ENCODE measurements at places on chromosomes 13 and 19.
A peak's percentile ranks its signal among the peaks of the same experiment; 100 is the strongest.

DNA sequence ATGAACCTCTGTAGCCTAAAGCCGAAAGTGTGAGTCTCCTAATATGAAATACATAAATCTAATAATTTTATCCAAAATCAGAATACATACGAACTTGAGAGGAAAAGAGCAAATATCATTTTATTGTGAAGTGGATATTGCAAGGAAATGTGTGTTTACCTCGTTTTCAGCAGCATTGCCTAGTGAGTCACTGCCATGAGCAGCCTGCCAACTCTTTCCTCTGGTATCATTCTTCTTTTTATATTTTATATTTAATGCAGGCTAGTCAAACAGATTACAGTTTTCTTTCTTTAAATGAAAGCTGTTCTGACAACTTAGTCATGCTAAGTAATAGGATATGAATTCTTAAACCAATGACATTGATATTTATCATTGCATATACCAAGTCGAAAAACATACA is 44.2 kb downstream of the EDNRB start:
- DNase-seq: no peak

DNA sequence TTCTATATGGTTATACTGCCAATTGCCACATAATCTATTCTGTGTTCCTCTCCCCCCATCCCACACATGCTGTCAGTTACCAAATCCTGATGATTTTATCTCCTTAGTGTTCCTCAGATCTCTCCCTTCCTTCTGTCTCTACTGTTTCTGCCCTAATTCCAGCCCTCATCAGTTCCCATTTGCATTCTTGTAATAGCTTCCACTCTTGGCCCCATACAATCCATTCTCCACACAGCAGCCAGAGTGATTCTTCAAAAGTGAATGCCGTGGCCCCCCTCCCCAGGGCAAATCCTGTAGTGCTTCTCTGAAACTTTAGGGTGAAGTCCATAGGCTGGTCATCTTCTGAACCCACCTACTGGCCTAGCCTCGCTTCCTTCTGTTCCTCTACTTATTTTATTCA is 114.4 kb downstream of the ZAR1L start:
- DNase-seq: peak; percentile 7

DNA sequence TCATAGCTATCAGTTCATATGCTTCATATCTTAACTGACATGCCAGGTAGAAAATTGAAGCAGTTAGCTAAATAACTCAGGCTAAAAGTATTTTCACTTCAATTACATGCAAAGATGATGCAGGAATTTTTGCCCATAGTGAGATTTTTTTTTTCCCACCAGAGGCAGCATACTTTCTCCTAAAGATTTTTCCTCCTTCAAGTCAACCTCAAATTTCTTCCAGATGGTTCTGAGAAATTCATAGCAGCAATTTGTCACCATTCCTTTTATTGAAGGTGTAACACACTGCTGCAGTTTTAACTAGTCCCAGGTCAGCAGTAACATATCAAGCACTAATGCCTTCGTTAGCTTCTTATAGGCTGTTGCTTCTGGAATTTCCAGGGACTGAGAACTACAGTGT is 141.9 kb downstream of the SUCLA2 start:
- DNase-seq: peak; percentile 63

- DNase-seq: peak; percentile 73
These were observed 99.6 kb downstream of the SUCLA2 start for GRCh38 chr13:47901441-47901840.

DNA sequence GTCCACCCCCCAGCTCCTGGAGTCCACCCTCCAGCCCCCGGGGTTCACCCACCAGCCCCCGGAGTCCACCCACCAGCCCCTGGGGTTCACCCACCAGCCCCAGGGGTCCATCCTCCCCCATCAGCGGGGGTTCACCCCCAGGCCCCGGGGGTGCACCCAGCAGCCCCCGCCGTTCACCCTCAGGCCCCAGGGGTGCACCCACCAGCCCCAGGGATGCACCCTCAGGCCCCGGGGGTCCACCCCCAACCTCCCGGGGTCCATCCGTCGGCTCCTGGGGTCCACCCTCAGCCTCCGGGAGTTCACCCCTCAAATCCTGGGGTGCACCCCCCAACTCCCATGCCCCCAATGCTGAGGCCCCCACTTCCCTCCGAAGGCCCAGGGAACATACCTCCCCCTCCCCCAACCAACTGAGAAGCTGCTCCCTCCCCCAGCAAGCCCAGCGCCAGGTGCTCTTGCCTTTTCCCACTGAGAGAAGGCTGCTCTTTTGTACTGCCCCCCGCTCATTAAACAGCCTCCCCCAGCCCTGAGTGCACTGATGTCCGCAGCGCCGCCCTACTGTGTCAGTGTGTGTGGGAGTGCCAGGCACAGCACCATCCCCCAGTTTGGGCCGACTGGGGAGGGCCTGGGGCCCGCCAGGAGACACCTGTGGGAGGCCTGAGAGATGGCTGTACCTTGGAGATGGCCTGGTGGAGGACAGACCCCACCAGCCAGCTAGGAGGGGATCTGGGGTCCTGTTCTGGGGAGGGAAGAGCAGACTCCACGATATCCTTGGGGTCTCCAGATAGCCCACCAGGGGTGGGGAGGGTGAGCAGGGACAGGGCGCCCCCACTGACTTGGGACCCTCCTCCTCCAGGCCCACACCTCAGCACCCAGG is 750 bp upstream of the AMH start:
- DNase-seq: no peak

DNA sequence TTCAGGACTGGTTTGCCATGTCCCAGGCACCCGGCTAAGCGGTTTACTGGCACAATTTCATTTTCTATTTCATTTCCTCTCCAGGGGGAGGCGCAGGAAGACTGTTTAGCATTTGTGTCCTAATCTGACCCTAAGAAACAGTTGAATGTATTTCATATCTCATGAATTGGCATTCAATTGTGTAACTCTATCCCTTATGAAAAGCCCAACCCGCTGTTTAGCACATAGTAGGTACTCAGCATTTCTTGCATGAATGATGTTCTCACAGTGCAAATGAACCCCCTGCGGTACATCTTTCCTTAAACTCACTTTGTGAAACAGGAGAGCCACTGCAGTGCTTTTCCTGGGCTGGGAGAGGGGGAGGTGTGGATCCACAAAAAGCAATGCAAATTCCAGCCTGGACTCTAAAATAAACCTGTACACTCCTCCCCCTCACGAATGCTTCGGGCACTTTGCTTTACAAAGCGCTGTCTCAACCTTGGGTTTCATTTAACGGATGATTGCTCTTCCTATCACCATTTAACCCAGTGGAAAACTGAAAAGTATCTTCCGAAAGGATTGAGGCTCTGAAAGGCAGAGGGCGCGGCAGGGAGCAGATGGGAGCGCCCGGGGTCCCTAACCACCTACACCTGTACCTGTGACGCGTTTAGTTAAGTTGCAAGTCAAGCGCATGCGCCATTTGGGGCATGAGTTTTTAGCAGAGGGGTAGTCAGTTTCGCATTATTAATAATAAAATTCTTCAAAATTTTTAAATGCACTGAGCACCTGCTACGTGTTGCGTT is 1.2 kb upstream of the EEF2 start:
- DNase-seq: peak; percentile 83

- DNase-seq: no peak
These were observed 151.3 kb downstream of the PTPRS start for GRCh38 chr19:5189318-5189607.

Measured in fibroblast of skin of back (primary cell).